Kasumi-1 (cell line): ENCODE measurements at places on chromosomes 6 and 20.
A peak's percentile ranks its signal among the peaks of the same experiment; 100 is the strongest.

DNA sequence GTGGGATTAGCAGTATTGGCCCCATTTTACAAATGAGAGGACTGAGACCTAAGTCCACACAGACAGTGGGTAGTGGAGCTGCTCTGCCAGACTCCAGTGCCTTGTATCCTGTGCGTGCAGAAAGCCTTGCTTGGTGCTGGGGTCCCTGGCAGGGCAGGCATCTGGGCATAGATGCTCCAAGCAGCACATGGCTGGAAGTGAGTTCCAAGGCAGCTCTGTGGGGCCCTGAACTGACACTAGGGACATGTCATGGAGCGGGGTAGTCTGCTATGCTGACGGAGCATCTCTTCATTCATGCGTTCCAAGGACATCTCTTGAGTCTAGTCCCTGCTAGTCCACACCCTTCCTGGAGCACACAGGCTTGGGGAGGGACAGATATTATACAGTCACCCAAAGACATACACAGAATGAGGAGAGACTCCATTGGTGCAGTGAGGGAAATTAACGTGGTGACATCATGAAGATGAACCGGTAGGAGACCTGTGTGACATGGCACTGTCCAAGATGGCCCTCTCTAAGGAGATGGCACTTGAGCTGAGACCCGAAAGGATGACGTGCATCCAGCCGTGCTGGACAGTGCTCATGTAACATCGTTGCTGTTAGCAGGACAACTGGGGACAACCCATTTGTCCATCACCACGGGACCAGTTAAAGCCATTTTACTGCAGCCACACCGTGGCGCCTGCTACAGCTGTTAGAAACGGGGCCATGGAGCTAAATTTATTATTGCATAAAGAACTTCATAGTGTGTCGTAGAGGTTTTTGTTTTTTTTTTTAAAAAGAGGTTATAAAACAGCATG lies 65.1 kb downstream of the DLGAP4 start:
- DNase-seq: no peak

DNA sequence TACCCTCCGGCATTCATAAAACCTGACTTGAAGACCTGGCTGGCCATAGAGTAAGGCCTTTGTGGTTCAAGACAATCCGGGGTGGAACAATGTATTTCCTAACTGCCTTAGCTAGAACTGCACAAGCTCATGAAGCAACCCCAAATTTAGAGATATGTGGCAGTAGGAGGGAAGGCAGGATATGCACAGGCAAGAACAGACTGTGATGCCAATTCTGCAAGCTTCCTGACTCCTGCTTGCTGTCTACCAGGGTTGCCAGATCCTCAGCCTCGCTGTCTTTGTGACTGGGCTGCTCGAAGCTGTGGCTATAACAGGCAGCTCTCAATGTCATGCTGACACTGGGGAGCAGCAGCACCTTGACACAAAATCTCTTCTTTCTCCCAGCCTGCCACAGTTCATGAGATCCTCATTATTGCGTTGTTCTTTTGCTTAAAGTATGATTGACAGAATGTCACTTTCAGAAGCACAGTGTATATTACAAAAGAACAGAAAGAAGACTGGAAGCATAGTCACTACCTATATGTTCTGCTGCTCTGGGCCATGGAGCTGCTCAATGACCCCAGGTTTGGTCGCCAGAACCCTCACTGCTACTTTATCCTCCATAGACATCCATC lies 18.3 kb upstream of the SHLD1 start:
- DNase-seq: no peak

DNA sequence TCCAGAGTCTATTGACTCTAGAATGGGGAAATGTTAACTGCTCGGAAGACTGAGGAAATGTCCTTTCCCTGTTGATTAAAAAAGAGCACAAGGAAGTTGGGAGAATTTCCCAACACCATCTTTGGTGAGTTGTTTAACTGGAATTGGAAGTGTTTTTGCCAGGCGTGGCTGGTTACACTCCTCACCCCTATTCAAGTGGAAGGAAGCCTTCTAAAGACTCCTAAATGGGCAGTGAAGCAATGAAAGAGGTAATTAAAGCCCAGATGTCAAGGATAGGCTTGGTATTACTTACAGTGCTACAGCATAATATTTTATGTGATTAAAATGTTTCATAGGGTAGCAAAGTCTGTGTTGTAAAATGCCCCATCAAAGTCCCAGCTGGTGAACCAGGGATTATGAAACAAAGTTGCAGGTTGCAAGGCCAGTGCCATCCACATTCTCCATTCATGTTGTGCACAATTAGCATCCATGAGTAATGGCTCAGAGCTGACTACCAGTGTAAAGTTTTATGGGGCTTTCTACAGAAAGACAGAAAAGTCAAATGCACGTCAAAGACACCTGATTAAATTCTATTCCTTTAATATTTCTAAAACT lies 52.6 kb downstream of the BTBD3 start:
- no peak for DNase-seq

- peak; percentile 89 for DNase-seq
Measured at GRCh38 chr6:27188885-27189418, 58.5 kb upstream of the PRSS16 start.

GRCh38 chr6:25991785-25992412 lies 29.3 kb downstream of the TRIM38 start:
- peak; percentile 64 for DNase-seq

DNA sequence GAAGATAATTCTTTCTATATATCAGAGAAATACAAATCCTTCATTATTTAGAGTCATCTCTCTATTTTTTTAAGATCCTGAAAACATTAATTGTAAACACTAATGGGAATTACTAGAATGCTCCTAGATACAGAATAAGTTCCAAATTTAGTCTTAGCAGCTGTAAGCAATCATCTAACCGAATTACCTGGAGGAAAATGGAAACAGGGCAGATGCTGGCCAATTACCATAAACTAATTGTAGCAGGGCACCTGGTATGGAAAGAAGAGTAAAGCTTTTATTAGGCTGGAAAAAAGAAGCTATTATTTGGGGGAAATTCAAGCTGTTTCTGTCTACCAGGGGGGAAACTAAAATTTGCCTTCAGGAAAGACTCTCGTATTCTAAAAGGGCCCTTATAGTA lies 257.5 kb downstream of the MMUT start:
- DNase-seq: no peak
